ENCODE measurements at places on chromosomes 4 and X. TPM values are rescaled to one million over a fixed set of nuclear protein-coding genes. Genes with fewer than 3 reads are reported as not detected.
A peak's percentile ranks its signal among the peaks of the same experiment; 100 is the strongest.

DNA sequence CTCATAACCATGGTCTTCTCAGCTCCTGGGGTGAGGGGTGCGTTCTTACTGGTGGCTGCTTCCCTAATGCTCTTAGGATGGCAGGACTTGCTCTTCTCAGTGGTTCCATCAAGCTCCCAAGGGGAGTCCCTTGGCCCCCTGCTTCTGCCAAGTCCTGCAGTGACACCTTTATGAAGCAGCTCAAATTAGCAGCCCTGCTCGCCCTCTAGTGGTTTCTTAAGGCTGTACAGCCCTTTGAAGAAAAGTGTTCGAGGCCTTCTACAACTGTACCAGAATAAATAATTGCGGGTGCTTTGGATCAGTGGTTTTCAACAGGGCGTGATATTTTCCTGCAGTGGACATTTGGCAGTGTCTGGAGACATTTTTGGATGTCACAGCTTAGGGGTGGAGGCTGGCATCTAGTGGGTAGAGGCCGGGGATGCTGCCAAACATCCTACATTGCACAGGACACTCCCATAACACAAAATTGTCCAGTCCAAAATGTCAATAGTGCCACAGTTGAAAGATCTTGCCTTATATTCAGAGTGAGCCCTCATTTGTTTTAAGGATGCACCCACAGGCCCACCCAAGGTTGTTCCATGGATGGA, 204.7 kb upstream of the S100G start:
- peak; percentile 15 for DNase-seq

DNA sequence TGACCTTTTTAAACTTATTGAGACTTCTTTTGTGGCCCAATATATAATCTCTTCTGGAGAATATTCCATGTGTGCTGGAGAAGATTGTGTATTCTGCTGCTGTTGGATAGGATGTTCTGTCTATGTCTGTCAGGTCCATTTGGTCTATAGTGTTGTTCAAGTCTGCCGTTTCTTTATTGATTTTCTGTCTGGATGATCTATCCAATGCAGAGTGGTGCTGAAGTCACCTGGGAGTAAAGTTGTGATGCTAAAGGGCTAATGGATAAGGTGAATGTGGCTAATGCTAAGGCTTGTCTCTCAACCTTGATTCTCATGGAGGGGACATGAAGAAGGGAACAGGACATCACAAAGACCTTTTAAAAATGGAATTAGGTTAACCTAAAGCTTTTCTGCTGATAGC, 72.0 kb upstream of the AP1S2 start:
- no peak for DNase-seq

DNA sequence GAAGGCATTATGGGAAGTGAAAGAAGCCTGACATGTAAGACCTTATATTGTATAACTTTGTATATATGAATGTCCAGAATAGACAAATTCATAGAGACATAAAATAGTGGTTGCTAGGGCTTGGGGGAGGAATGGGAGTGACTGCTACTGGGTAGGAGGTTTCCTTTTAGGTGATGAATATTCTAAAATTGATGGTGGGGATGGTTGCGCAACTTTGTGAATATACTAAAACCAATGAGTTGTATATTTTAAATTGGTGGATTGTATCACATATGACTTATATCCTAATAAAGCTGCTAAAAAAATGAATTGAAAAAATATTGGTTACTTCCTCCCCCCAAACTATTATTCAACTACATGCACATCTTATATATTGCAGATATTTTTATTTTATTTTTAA, 70.0 kb downstream of the UCHL1 start:
- no peak for DNase-seq

DNA sequence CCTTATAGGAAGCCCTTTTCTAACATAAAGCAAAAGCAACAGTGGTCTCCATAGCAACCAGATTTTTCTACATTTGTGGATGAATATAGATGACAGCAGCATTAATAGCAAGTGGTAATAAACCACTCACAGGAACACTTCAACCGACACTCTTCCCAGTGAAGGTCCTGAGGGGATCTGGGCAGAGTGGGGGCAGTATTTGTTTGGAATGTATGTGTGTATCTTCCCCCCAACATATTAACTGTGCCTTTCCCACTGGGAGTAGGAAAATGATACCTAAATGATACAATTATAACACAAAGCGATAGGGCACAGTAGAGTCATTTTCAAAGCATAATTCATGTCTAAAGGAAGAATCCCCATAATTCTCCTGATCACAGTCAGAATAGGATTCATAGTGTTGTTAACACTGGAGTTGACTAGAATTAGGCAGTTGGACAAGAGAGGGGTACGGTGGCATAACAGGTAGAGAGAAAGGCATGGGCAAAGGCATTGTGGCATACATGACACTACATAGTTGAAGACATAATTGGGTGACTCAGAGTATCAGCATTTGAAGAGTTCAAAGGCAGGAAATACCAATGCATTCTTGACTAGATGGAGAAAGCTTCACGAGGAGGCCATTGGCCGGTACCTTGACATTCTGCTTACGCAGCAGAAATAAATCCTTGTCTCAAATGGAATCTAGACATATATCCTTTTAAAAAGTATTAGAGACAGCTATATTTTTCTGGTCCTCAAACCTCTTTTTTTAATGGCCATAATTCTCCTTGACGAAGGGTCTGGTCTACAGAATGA, 15.2 kb downstream of the CAPN6 start:
- no peak for DNase-seq

DNA sequence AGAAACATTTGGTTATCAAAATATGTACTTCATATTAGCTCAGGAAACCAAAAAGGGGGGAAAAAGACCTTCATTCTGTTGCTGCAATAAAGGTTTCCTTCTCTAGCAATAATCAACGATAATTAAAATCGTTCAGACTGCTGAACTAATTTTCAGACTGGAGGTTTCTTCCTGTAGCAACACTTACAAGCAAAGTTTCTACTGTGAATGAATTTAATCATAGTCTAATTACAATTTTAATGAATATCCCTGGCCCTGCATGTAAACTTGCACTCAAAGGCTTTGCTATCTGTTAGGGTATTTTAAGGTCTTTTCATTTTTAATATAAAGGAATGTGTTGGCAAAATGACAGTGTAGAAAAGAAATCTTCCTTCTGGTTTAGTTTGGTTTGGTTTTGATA, 265.2 kb downstream of the QDPR start:
- no peak for DNase-seq

DNA sequence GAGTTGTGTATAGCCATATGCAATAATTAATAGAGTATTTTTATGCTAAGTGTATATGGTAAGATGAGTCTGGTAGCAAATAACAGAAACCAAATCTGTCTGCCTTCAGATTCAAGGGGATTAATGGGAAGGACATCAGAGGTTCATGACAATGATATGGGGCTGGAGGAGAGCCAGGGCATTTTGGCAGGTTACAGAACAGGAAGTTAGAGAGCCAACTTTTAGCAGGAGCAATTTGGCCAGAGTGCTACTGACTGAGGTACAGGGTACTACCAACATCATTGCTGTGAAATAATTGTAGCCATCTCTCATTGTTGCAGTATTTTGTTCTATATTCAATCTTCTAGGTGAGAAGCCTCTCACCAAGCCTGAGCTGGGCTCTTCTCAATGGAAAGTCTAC, 210.9 kb upstream of the FAM47A start:
- no peak for DNase-seq

GRCh38 chrX:74536832-74537371, 77.5 kb downstream of the RLIM start:
- DNase-seq = peak; percentile 5

- no peak for DNase-seq
These were observed 119.9 kb downstream of the FAM13A start for GRCh38 chr4:88937081-88937480.

- no peak for DNase-seq
These were observed 2.0 kb downstream of the ANTXR2 start for GRCh38 chr4:80070880-80071603.

DNA sequence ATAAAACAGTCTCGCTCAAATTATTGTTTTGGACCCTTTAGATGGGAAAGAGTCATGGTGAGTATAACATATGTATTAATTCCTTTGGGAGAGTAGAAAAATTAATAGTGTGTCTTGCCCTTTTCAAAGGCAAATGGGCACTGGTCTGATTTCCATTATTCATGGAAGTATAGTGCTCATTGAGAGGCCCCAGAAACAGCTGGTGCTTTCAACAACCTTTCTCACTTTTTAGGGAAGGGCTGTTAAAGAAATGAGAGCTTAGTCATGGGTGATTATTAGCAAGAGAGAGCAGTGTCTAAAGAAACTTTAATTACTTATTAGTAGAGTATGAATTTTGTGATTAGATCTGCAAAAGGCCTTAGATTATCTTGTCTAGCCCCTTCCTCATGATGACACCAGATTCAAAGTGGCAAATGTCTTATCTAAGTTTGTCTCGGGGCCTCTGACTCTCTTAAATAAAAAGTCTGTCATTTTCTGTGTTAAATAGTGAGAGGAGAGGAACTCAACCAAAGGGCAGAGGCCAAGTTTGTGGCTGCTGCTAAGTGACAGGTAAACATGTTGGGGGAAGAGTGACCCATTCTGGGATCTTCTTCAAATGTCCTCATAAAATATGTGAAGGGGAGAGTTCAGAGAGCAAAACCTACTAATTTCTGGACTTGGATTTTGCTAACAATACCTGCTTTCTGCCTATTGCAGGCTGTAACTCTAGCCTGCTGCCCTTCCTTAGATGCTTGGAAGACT, 110.6 kb downstream of the REPS2 start:
- DNase-seq = no peak

- no peak for DNase-seq
These were observed 103.1 kb downstream of the PAPSS1 start for GRCh38 chr4:107616838-107617389.

- DNase-seq = no peak
These were observed 53.7 kb upstream of the SLC39A8 start for GRCh38 chr4:102399021-102399420.

Gene MAOA
- 1.6 TPM for total RNA-seq

- no peak for DNase-seq
These were observed 48.5 kb upstream of the PRSS48 start for GRCh38 chr4:151228189-151229119.

DNA sequence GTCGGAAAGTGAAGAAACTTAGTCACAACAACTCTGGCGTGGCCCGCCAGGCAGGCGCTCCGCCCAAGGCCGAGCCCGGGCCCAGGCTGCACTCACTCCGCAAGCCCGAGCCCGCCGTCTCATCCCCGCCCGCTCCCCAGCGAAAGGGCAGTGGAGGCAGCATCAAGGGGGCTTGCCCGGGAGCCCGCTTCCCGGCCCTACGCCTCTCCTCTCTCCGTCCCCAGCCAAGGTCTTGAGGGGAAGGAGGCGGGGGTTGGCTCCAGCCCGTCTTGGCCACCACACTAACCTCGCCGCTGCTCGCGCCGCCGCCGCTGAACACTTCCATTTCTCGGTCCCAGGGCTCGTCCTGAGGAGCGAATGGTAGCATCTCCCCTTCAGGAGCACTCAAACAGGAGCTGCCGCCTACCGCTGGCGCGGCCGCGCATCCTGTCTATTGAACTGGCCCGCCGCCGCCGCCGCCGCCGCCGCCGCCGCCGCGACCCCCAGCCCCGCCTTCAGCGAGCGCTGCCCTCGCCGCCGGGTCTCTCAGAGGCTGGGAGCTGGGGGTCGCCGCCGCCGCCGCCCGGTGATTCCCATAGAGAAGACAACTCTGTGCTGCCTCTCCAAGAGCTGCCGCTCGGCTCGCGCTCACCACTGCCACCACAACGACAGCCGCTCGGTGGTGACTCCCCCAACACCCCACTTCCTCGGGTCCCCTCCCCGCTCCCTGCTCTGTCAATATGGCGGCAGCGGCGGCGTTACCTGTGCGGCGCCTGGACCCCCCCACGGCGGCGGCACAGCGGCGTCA, at the start of gene RPS6KA6:
TSS of gene RPS6KA6 (minus strand) at position 667 of the 787 bp plus-strand sequence. CDS start at position 367, 300 bp downstream.
- peak; percentile 36 for DNase-seq

DNA sequence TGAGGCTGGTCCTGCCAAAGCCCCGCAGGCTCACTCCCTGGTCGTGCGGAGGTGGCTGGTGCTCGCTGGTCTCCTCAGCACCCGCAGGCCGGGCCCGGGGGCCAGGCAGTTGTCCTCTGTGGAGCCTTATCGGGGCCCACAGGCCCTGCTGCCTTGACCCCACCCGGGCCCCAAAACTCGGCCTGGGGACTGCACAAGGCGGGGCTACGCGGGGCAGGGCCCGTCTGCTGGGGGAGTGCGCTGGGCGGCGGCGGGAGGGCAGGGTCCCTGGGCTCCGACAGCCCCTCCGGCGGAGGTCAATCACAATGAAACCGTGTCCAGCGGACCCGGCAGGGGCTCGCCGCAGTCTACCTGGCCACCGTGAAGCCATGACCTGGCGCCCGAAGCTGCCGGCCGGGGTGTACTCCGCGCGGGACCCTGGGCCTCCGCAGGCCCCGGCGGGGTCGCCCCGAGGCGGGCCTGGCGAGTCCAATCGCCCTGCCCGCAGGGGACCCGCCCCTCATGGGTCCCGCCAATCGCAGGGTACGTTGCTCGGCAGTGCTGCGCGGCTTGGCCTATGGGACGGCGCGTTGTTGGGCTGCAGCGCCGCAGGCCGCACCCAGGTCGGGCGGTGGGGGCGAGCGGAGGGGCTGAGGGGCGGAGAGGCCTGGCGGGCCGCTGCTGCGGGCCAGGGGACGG, at the start of gene ADD1:
TSS of gene ADD1 (plus strand) at position 582 of the 678 bp plus-strand sequence. CDS start 32,072 bp downstream, outside the sequence.
- peak; percentile 99 for DNase-seq

GRCh38 chr4:133402616-133403015, 253.5 kb downstream of the PCDH10 start:
- no peak for DNase-seq

DNA sequence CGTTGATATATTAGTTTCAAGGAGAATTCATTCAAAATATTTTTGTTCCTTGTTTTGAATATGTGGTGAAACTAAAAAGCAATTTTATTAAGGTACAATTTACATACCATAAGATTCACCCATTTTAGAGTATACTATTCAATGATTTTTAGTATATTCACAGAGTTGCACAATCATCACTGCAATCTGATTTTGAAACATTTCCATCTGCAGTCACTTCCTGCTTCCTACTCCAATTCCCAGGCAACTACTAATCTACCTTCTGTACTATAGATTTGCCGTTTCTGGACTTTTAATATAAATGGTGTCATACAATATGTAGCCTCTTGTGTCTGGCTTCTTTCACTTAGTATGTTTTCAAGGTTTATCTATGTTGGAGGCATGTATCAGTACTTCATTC, 71.3 kb downstream of the SLC9A7 start:
- DNase-seq = no peak

Gene GABRA4
- total RNA-seq = 0.13 TPM

DNA sequence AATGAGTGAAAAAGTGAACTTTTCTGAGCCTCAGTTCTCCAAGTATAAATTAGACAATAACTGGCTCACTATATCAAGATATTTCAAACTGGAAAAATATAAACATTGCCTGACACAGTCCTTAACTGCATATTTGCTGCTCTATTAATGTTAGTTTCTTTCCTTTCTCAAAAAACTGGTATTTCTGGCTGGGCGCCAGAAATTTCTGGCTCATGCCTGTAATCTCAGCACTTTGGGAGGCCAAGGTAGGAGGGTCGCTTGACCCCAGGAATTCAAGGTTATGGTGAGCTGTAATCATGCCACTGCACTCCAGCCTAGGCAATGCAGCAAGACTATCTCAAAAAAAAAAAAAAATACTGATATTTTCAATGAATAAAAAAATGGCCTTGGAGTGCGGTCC, 227.0 kb downstream of the MAGEB17 start:
- no peak for DNase-seq

- no peak for DNase-seq
These were observed 120.2 kb upstream of the GK2 start for GRCh38 chr4:79528241-79528706.

Gene GIMD1
- not detected for total RNA-seq

Gene LRAT
- total RNA-seq = 0.64 TPM

- DNase-seq = no peak
These were observed 940 bp upstream of the DCTD start for GRCh38 chr4:182918044-182918607.

Gene PABPC5
- 1.5 TPM for total RNA-seq

Measured in endothelial cell (in vitro differentiated cells).